Body of pancreas (tissue), 4 donors: ENCODE measurements at places on chromosomes 16 and 17. TPM values are rescaled to one million over a fixed set of nuclear protein-coding genes. Genes with fewer than 3 reads are reported as not detected.

GRCh38 chr16:6728381-6728780, 604.3 kb upstream of the RBFOX1 start:
- no peak for DNase-seq

- DNase-seq, result no peak
Measured at GRCh38 chr16:85888405-85889331, 10.3 kb upstream of the IRF8 start.

Gene CCDC154
- total RNA-seq, result 2.1 TPM

DNA sequence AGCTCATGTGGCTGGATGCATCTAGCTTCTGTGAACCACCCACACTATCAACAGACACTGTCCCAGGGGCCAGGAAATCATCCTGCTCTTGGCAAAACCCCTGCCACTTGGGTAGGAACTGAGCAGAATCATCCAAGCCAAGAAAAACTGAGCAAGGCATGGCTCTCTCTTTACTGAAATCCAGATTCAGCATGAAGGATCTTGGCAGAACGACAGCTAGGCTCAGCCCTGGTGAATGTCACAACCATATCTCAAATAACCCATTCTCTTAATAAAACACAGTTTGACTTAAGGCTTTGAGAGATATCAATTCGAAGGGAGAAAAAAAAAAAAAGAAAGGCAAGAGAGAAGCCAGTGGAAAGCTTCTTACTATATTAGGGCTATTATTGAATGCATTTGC, 72.2 kb downstream of the MAF start:
- no peak for DNase-seq

GRCh38 chr17:11690681-11691080, 92.4 kb downstream of the DNAH9 start:
- no peak for DNase-seq

Gene WNK4
- not detected for total RNA-seq

Gene CX3CL1
- 19.1 TPM for total RNA-seq

DNA sequence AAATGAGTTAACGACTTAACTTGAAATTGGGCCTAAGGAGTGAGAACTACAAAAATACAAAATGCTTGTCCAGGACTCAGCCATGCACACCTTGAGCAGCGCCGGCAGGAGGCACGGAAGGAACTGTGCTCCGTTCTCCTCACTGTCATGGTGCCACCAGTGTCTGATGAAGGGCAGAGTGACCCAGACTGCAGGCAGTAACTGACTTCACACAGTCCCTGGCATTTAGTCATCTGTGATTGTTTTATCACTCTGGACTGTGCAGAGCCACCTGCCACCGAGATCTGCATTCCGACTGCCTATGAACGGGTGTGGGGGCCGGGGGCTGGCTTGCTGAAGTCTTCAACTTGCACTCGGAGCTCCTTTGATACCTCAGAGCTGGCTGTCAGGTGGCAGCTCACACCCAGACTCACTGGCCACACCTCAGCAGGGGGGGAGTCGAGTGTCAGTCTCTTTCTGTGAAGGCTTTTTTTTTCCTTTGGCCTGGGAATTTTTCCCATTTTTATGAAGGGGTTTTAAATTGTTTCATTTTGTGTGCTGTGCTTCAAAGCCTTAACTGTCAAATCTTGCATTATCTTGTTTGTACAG, 20.2 kb upstream of the ENDOV start:
- no peak for DNase-seq

Gene CMIP
- total RNA-seq, result 18.8 TPM

Gene VEZF1
- total RNA-seq, result 39.4 TPM

DNA sequence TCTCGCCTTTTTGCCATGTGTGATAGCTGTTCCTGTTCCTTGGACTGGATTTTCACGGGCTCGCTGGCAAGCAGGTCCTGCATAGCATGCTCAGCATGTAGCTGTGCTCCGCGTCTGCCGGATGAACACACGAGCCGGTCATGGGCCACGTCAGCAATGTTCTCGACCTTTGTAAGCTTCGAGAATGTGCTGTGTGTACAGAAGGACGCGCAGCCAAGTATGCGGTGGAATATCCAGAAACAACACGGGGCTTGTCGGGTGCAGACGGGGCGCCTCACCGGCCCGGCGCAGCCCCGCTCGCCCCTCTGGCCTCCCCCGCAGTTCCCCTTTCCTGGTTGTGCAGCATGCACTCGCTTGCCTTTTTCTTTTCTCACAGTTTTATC, 42.2 kb downstream of the RPTOR start:
- DNase-seq, result peak; percentile 16

DNA sequence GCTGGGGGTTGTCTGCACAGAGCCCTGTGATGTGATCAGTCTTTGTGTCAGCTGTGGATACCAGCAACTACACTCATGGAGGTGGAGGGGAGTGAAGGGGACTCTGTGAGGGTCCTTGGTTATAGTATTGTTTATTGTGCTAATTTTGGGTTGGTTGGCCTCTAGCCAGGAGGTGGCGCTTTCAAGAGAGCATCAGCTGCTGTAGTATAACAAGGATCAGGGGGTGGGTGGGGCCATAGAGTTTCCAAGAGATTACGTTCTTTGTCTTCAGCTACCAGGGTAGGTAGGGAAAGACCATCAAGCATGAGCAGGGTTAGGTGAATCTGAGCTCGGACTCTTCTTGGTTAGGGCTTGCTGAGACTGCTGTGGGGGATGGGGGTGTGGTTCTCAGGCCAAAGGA, 97.1 kb upstream of the HS3ST3A1 start:
- no peak for DNase-seq

GRCh38 chr17:35738519-35739133, 7.2 kb downstream of the RASL10B start:
- no peak for DNase-seq

Gene CCL7
- not detected for total RNA-seq

Gene CAPNS2
- total RNA-seq, result not detected

Gene C17orf107
- 11.9 TPM for total RNA-seq

- DNase-seq, result no peak
Measured at GRCh38 chr17:30965686-30966085, 5.2 kb upstream of the RNF135 start.

- no peak for DNase-seq
Measured at GRCh38 chr16:50532576-50532975, 15.6 kb upstream of the NKD1 start.

DNA sequence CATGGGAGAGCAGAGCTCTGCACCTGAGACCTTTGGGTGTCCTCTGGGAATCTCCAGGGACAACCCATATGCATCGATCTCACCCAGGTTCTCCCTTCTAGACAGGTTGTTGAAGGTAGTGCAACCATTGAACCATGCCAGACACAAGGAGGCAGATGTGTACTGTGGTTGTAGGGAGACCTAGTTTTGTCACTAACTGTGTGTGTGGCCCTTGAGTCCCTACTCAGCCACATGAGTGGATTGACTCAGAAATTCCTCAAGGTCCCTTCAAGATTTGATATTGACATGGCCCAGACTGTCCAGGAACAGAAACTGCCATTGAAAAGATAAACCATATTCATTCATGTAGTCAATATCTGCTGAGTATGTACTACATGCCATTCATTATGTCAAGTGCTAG, 396.4 kb upstream of the CCL2 start:
- DNase-seq, result no peak

GRCh38 chr16:88317613-88317965, 65.2 kb upstream of the ZNF469 start:
- DNase-seq, result no peak

DNA sequence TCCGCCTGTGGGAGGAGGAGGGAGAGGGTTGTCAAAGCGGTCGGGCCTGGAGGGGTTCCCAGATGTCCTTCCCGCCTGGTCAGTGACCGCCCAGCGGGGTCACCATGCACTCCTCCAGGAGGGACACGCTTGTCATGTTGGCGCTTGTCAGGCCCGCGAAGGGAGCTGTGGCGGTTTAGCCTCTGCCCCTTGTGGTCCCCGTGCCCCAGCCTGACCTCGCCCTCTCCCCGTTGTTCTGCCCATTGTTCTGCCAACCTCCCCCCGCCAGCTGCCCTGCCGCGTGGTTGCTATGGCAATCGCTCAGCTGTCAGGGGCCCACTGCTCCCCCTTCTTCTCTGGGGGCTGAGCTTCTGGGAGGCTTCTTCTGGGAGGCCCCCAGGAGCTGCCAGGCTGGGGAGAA, 146.4 kb upstream of the CIBAR2 start:
- DNase-seq, result no peak

GRCh38 chr16:50692999-50693781, at the start of gene NOD2:
NOD2 (plus strand) TSS chr16:50693606; CDS start chr16:50699496, 5,890 bp downstream.
- no peak for DNase-seq

DNA sequence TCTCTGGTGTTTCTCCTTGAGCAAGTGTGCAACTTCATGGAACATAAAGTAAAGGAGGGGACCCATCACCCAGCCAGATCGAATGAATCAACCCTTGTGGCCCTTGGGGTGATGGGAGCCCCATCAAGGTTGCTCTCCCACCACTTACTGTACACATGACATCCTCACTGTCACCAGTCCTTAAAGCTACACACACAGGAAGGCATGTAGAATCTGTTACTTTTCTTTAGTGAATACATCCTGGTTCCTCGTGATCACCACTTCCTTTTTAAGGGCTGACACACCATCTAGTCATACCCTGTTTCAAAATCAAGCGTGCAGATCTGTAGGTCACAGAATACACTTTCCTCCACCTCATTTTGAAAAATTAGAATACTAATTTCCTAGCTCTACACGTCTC, 22.6 kb upstream of the MPHOSPH6 start:
- DNase-seq, result no peak

- DNase-seq, result no peak
Measured at GRCh38 chr16:183005-183404, 2.7 kb downstream of the HBQ1 start.

GRCh38 chr17:81990836-81991683, 13.6 kb downstream of the ASPSCR1 start:
- peak; percentile 74 for DNase-seq

DNA sequence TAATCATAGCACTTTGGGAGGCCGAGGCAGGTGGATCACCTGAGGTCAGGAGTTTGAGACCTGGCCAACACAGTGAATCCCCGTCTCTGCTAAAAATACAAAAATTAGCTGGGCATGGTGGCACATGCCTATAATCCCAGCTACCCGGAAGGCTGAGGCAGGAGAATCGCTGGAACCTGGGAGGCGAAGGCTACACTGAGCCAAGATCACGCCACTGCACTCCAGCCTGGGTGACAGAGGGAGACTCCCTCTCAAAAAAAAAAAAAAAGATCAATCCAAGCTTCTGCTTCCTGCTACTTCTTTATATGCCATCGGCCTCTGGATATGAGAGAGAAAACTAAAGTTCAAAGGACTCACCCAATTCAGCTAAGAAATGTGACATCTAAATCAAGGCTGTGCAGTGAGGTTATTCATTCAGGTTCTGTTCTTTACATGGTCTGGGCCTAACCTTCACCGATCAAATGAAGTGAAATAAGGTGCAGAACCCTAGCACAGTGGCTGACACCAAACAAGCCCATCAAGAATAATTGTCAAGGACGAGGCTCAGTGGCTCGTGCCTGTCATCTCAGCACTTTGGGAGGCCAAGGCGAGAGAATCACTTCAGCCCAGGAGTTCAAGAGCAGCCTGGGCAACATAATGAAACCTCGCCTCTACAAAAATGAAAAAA, 25.6 kb downstream of the ZP2 start:
- no peak for DNase-seq

- no peak for DNase-seq
Measured at GRCh38 chr16:85252014-85252413, 139.7 kb upstream of the CIBAR2 start.

GRCh38 chr16:73432850-73433730, 385.2 kb upstream of the ZFHX3 start:
- DNase-seq, result no peak

- no peak for DNase-seq
Measured at GRCh38 chr17:3739422-3740124, 15.9 kb downstream of the HASPIN start.

DNA sequence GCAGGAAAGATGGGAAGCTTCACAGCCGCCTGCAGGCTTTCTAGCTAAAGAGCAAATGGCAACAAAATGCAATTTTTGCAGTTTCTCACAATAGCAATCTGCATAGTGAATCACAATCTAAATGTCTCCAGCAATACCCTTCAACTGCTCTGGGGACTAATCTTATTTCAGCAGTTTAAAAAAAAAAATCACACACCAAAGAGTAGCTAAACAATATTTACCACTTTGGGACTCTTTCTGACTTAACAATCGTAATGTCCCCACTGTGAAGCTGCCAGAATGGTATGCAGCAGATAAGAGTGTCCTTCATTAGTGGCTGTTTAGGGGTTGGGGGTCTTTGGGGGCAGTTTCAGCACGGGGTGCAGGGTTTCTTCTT, 9.8 kb downstream of the CPPED1 start:
- DNase-seq, result no peak

Gene SLC47A1
- not detected for total RNA-seq

GRCh38 chr17:74118504-74118903, 85.0 kb upstream of the RPL38 start:
- DNase-seq, result no peak
